Right renal pelvis (tissue), 4 donors: ENCODE measurements at places on chromosomes 3 and 15.
A peak's percentile ranks its signal among the peaks of the same experiment; 100 is the strongest.

GRCh38 chr3:138114431-138114918 lies 933 bp downstream of the DZIP1L start:
- peak; percentile 26 for DNase-seq

GRCh38 chr3:106088304-106088703 lies 219.5 kb upstream of the CBLB start:
- no peak for DNase-seq

DNA sequence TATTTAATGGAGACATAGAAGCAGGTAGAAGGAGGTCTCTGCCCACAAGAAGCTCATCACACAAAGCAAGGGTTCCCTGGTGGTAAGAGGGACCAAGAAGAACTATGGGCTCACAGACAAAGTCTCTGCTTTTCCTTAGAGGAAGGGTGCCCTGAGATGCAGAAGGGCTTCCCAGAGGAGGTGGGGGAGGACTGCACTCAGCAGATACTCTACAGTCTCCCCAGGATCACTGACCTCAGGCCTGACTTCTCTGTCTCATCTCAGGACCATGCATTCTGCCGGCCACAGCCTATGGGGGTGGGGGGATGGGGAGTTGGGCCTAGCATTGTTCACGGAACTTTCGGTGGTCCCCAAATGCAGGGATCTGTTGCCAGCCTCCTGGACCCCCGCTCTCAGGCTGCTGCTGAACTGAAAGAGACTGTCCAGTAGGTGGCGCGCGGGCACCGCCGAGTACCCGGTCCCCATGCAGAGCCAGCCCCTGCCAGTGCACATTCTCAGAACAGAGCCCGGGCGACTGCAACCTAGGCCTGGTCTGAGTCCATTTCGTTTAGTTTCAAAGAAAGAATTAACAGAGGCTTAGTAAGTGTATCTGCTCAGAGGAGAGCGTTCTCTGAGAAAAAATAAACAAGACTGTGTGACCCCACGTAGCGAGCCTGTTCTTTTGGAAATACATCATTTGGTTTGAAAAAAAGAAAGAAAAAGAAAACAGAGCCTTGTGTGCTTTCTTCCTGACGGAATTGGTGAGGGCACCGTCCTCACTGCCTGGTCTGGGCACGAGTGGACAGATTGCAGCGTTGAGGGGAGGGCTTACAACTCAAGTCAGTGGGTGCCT lies 74.1 kb downstream of the LRTM1 start:
- no peak for DNase-seq

- no peak for DNase-seq
Measured at GRCh38 chr3:183513046-183513706, 42.3 kb downstream of the KLHL6 start.

GRCh38 chr3:100103558-100104441 lies 10.5 kb downstream of the FILIP1L start:
- DNase-seq: no peak
